ENCODE measurements at places on chromosomes 4 and X. TPM values are rescaled to one million over a fixed set of nuclear protein-coding genes. Genes with fewer than 3 reads are reported as not detected.
A peak's percentile ranks its signal among the peaks of the same experiment; 100 is the strongest.

DNA sequence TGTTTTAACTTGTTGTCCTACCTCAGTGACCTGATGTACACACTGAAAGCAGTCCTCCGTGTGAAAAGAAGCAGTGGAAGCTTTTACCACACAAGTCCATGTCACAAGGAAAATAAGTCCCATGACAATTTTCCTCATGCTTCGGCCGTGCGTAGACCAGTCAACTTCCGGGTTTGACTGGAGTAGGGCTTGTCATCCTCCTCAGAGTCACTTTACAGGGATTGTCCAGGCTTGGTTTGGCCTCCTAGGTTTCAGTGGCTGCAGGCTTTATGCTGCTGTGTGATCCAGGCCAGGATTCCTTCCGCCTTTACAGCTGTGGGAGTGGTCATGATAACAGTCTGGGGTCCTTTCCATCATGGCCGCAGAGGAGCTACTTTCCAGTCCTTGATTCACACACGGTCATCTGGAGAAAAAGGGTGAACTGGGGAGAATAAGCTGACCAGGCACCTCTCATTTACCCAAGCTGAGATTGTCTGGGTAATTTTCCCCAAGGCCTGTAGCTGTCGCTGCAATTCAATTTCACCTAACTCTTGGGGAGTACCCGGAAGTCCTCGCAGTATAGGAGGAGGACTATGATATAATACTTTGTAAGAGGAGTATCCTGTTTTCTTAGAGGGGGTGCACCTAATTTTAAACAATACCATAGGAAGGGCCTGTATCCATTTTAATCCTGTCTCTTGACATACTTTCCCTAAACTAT lies 206.1 kb upstream of the KLF8 start:
- DNase-seq = no peak

DNA sequence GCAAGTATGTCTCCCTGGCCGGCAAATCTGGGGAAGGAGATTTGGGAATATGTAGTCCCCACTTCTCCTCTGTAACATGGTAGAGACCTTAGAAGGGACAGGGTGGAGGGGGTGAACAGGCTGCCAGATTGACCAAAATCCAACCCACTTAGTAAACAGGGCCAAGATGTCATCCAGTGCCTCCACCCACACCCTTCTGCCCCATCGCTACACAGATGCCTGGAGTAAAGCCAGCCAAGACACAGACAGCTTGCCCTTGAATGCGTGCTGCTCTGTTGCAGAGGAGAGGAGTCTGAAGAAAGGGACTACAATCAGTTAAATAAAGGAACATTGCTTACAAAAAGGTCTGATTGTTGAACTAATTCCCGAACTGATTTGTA lies 160.1 kb upstream of the LDB2 start:
- peak; percentile 44 for DNase-seq

DNA sequence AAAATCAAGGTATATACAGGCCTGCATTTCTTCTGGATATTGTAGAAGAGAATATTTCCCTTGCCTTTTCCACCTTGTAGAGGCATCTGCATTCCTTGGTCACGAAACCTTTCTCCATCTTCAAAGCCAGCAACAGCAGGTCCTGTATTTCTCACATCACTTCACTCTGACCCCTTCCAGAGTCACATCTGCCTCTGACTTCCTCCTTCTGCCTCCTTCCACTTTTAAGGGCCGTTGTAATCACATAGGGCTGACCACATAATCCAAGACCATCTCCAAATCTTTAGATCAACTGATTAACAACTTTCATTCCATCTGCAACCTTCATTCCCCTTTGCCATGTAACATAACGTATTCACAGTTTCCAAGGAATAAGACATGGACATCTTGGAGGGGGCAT lies 38.3 kb upstream of the NDP start:
- DNase-seq = no peak

The CLGN gene
- 11.8 TPM for total RNA-seq

DNA sequence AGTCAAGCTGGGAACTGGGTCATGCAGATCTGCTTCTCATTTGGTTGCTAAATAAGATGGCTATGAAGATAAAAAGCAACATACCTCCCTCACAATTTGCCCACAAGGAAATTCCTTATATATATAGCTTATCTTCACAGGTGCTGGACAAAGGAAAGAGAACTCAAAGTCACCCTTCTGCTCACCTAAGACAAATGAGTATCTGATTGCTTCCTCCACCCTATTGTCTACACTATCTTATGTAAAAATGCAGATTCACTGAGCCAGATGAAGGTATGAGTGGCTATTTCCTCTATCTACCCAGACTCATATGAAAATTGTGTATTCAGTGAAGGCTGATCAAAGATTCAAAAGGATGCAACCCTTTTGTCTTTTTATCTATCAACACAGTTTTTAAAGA lies 50.8 kb downstream of the CHM start:
- DNase-seq = no peak

DNA sequence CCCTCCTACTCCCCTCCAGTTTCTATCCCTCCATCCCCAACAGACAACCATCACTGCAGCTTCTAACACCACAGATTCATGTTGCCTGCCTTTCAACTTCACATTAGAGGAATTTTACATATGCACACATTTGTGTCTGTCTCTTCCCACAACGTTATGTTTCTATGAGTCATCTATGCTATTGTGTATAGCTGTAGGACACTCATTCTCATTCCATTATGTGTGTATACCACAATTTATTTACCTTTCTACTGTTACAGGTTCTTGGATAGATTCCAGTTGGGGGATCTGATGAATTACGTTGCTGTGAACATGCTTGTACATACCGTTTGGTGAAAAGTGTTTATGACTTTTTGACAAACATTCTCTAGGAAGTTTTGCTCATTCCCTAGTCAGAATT lies 58.8 kb upstream of the TRPC3 start:
- peak; percentile 84 for DNase-seq

GRCh38 chrX:72693477-72693876 lies 20.6 kb downstream of the PHKA1 start:
- no peak for DNase-seq

The HTN3 gene
- not detected for total RNA-seq

GRCh38 chr4:786861-787300 lies 39.0 kb downstream of the CPLX1 start:
- DNase-seq = no peak

DNA sequence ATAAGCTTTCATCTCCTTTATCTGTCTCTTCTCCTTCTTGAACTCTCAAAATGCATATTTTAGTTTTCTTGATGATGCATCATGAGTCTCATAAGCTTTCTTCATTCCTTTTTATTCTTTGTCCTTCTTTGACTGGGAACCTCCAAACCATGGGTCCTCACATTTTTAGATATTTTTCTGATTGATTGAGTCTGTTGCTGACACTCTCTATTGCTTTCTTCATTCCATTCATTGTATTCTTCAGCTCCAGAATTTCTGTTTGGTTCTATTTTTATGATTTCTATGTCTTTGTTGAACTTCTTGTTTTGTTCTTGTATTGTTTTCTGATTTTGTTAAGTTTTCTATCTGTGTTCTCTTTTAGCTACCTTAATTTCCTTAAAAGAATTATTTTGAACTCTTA lies 74.9 kb downstream of the ADAMTS3 start:
- DNase-seq = no peak

GRCh38 chr4:104469794-104470193 lies 24.9 kb downstream of the CXXC4 start:
- no peak for DNase-seq

The CYBB gene
- under 0.01 TPM for total RNA-seq

GRCh38 chr4:100977274-100977673 lies 370.1 kb downstream of the PPP3CA start:
- DNase-seq = no peak

The ODAPH gene
- total RNA-seq = not detected

- DNase-seq = no peak
Observed at GRCh38 chrX:10089378-10089795, 67.4 kb upstream of the CLCN4 start.

The MRPL1 gene
- 25.4 TPM for total RNA-seq

The ERAS gene
- not detected for total RNA-seq

The ARHGAP24 gene
- 40.5 TPM for total RNA-seq

DNA sequence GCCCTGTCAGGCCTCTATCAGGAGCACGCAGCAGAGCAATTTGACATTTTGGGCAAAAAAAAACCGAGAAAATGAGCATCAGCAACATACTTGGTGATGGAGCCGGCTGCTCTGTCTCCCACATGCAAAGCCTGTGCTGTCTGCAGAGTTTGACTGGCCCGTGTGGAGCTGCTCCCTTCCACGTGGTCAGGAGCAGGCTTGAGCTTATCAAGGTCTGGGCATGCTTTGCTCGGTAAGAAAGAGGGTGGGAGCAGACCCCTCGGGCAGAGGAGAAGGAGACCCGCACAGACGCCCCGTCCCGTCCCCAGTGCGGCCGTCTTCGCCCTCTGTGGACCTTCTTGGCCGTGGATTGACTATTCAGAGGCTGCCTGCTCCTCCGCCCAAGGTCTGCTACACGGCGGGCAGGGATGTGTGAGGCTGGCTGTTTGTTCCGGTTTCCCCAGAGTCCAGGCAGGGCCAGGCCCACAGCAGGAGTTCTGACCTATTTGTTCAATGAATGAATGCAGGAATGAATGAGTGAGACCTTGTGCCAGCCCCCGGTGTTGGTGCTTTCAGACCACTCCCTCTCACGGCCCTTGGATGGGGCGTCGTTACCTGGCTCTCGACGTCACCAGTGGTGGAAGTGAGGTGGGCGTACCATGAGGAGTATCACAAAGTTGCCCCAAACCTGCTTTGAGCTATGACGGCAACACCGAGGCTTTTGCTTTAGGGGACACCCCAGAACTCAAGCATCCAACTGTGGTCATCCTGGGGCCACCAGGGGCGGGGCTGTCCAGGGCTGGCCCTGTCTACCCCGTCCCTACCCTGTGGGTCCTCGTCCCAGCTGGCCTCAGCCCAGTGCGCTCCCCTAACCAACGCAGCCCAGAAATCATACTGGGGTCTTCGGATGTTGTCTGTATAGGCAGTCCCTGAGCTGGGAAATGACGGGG lies 54.7 kb upstream of the ADRA2C start:
- DNase-seq = no peak

DNA sequence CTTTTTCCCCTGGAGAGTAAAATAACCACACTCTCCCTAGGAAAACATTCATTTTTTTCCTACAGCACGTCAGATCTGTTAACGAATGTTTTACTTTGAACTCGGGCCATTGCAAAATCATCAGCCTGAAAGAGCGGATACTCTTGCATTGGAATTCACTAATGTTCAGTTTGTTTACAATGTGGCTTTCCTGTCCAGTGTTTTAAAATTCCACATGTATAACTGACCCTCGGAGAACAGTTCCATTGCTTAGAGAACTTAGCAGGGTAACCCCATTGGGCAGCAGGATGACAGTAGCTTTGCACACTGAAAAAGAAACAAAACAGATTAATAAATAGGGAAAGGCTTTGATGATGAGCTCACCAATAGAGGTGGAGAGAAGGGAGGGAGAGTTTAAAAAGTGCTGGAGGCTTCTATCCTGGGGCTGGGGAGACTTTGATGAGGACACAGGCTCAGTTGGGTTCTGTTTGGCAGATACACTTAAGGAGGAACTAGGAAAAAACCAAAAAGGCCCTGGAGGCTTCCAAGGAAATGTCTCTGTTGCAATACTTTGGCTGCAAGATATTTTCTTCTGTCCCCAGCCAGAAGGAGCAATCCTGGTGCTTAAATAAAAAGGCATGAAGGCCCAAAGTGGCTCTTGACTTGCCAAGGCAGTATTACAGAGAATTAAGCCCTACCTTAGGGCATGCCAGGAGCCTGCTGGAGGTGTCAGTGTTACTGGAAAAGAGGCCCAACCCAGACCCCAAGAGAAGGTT lies 143.1 kb downstream of the ARSF start:
- DNase-seq = peak; percentile 92

GRCh38 chrX:120457766-120458180 lies 11.3 kb downstream of the LAMP2 start:
- DNase-seq = peak; percentile 76

- DNase-seq = peak; percentile 53
Observed at GRCh38 chrX:31656013-31656412, 584.2 kb upstream of the FTHL17 start.

- DNase-seq = no peak
Observed at GRCh38 chrX:11704725-11705495, 39.2 kb upstream of the ARHGAP6 start.

DNA sequence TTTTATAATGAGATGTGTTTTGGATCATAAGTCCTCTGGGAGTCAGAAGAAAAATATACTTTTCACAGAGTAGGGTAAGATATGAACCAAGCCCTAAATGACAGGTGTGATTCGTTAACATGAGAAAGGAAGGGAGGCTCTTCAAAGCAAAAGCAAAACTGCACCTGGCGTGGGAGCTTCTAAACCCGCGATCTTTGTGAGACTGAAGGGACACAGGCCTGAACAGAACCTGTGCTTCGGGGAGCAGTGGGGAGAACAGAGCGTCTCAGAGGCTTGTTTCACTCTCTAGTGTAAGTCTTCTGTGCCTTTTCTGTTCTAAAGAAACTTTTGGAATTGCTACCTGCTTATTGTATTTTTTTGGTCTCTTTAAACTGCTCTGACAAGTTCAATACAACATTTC lies 30.2 kb upstream of the CYP4V2 start:
- DNase-seq = no peak

DNA sequence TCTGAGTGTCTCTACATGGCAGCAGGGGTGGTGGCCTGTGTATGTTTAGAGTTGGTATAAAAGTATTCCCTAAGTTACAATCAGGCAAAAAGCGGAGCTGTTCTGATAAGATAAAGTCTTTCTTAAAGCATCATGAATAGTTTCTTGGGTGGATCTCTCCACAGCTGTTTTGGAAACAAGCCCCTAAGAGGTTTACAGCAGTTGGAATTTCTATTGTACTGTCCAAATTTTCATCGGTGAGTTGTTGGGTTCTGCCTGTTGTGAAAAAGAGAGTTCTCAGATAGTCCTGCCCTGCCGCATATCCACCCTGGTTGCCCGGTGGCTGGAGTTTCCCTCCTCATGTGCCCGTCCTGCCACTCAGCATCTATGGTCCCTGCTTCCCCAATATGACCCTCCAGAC lies 50.1 kb downstream of the C4orf51 start:
- DNase-seq = no peak

The CDX4 gene
- not detected for total RNA-seq

DNA sequence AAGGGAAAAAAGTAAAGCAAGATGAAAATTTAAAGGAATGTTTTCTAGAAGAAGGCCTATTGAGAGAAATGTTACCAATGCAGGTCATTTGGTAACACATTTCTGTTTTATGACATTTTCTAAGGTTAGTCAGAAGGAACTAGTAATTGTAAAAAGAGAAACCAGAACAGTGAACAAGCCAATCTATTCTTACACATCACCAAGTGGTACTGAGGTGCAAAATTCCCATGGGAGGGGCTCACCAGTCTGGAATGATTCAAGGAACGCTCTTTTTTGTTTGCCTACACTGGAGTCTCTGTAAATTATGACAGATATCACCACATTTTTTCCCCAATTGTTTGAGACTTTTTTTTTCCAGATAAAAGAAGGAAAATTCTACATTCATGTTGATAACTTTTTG lies 404.7 kb upstream of the CNKSR2 start:
- no peak for DNase-seq

The PCYT1B gene
- 0.17 TPM for total RNA-seq

- DNase-seq = peak; percentile 28
Observed at GRCh38 chr4:3047464-3048286, 26.7 kb downstream of the HTT-AS start.

DNA sequence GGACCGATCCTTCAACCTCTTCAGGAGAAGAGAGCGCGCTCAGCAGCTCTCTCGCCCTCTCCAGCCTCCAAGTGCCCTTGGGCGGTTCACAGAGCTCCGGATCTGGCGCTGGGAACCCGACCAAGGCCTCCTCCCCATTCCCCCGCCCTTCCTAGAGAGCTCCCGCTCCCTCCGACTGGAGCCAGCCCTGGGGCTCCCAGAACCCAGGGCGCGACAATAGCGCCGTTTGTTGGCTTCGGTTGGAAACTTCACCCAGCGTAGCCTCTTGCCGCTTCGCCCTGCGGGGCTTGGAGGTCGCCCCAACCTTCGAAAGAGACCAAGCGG lies 3.1 kb upstream of the SOX3 start:
- DNase-seq = no peak

GRCh38 chr4:113584407-113585150 lies 177.0 kb downstream of the CAMK2D start:
- DNase-seq = peak; percentile 84
